ENCODE measurements at places on chromosomes 11 and 22.
A peak's percentile ranks its signal among the peaks of the same experiment; 100 is the strongest.

DNA sequence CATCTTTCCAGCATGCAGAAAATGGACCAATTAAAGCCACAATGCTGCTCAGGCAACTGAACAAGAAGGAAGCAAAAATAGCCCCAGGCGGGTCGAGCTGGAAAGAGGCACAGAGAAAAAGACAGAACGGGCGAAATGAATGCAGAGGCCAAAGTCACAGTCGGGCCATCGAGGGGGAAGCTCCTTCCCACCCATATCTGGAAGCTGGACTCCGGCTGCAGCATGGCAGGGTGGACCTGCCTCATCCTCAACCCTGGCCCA, 58.6 kb upstream of the PRDM11 start:
- no peak for DNase-seq

DNA sequence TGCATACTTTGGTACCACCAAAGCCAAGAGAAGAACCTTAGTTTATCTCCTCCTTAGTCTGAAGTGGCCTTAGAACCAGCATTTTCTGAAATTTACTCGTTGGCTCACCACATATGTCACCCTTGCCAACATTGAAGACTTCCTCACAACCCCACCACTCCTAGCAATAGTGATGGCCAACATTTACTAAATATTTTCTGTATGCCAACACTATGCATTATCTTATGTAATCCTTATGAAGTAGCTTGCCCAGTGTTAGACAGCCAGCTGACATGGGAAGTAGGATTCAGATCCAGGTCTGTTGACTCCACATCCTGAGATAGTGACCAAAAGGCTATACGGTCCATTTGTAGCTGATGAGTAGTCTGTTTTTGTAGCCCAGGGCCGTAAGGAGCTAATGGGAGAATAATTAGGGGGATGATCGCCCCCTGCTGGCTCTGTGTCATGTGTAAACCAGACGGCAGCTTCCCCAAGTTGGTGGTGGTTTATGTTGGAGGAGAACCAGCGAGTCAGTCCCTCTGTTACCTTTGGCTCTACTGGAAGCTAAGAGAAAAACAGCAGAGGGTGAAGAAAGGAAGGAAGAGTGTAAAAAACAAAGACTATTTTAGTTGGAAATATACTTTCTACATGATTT, 120.5 kb upstream of the RASSF10 start:
- peak; percentile 93 for DNase-seq

DNA sequence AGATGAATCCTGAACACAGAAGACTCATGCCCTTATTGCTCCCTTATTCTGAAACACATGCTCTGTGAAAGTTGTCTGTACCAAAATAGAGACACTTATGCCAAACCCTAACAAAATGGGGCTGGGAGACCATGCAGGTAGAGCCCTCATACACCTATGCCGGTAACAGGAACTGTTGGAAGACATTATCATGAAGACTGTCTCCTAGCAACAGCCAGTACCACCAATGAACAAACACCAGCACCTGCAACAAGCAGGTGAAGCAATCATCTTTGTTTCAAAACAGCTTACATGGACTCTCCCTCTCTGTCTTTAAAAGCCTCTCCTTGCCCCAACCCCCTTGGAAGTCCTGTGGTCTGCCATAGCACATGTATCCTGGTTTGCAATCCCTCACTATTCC, 17.2 kb downstream of the SLC5A4 start:
- no peak for DNase-seq

DNA sequence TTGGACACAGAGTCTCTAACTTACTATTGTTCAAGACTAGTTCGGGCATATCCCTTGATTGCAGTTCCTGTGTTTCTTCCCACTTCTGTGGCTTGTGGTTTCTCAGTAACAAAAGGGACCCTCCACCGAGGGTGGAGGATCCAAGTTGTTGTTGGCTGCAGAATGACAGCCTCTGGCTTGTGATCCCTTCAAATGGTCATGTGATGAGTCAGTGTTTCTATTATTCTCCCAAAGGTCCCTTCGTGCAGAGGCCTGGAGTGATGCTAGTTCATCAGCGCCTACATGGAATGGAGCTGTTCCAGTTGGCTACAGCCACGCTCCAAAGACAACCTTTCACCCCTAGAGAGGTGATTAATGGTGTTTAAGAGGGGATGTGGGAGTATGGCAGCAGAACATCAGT, 2.6 kb upstream of the VWCE start:
- DNase-seq, result peak; percentile 81

DNA sequence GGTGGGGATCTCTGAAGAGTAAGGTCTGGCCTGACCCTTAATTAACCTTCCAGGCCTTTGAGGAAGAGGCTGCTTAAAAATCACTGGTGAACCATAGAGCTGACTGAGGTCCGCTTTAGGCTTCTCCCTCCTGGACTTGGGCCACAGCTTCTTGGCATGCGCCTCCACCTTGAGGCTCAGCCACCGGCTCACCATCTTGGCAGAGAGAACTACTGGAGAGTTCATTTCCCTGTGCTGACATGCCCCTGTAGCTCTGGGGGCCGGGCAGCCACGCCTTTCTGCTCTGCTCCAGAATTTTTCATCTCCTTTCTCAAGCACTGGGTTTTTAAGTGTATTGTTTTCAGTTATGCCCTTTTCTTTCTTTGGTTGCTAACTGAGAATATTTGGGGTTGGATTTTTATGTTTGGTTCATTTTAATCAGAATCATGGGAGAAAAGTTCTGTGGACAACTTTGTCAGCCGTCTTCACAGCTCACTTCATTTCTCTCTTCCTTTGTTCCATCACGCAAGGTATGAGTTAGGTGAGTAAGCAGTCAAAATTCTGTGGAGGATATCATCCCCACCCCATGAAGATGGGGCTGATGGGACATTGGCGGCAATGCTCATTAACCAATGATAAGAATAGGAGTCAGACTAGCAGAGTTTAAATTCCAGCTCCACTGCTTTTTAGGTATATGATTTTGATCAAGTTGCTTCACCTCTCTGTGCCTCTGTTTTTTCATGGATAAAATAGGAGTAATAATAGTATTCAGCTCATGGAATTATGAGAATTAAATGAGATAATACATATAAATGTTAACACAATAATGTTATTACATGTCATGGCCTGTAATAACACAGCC, 103.9 kb downstream of the DBX1 start:
- DNase-seq, result no peak

DNA sequence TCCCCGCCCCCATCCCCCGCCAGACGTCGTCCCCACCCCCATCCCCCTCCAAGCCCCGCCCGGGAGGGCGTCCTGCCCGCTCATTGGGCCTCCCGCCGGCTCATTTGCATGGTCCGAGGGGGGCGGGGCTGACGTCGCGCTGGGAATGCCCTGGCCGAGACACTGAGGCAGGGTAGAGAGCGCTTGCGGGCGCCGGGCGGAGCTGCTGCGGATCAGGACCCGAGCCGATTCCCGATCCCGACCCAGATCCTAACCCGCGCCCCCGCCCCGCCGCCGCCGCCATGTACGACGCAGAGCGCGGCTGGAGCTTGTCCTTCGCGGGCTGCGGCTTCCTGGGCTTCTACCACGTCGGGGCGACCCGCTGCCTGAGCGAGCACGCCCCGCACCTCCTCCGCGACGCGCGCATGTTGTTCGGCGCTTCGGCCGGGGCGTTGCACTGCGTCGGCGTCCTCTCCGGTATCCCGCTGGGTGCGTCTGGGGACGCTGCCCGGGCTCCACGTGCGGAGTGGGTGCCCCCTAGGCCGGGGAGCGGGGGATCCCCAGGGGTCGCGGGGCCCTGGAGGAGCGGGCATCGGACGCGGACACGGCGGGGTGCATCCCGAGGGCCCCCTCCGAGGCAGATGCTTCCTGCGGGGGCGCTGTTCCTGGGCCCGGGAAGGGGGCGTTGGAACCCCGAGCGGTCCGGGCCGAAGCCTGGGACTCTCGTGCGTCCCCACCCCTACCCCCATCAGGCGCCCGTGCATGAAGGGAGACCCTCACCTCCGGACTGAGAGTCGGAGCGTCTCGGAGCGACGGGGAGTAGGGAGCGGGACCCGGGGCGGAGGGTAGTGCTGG, at the start of gene PNPLA3:
PNPLA3 (plus strand) TSS at position 175 of the 834 bp plus-strand sequence; CDS start at position 282, 107 bp downstream.
- DNase-seq, result peak; percentile 92

- DNase-seq, result no peak
Observed at GRCh38 chr22:37279331-37280181, 2.8 kb upstream of the CYTH4 start.

- DNase-seq, result no peak
Observed at GRCh38 chr22:37205046-37205445, 7.2 kb downstream of the SSTR3 start.

- DNase-seq, result no peak
Observed at GRCh38 chr22:48884786-48885185, 942.9 kb downstream of the BRD1 start.

DNA sequence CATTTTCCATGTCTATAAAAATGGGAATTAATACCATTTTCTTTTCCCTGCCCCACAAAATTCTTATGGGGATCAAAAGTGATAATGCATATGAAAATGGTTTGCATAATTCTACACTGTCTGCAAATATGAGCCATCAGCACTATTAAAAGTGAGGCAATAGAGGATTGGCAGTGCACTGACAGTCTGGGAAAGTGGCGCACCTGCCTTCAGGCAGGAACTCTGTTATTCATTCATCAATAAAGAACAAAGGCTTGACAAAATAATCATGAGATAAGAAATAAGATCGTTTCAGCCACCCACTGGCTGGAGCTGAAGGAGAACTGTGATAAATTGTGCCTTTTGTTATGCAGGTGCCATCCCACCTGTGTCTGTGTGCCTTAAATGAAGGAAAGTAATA, 49.5 kb downstream of the ARFGAP2 start:
- DNase-seq, result no peak

DNA sequence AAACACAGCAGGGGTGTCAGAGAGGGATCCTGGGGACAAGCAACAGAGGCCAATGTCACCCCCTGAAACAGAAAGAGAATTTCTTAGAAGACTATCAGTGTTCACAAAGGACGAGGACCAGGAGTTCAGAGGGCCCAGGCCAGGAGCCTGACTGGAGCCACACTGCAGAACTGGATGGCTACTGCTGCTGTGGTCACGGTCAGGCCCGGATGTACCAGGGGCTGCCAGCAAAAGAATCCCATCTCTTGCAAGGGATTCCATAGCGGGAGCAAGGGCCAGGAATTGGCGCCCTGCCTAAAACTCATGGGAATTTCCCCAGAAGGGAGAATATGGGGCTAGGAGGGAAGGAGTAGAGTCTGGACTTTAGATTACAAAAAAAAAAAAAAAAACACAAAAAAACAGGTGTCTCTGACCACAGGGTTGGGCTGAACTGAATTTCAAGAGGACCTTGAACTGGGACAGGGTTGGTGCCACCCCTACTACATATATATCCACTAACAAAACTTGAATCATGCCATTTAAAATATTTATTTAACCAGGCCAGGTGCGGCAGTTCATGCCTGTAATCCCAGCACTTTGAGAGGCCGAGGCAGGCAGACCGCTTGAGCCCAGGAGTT, 15.7 kb upstream of the KCTD14 start:
- DNase-seq, result no peak

DNA sequence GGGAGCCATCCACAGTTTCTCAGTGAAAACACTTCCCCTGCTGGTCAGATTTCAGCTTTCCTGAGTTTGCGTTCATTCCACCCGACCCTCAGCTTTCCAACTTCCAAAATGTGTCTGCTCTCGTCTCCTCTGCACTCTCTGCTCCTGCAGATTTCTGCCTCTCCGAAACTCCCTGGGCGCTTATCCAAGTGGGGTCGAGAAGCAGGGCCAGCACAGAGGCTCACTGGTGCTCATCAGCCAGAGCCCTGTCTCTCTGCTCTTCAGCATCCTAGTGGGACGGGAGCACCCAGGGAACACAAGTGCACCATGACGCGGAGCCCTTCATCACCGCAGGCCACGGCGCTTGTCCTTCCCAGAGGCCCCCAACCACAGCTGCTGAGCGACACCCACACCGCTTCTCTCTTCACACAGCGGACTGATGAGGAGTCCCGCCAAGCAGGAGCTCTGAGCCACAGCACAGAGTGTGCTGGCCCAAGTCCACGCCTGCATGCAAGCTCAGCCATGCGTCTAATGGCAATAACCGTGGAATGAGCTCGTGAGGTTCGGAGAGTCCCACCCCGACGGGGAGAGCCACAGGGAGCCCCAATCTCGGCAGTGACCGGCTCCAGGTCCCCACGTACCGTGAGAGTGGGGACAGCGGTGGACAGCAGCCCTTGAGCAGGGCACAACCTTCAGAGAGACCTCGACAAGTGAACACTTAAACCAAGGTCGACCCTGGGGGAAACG, 27.9 kb upstream of the MOB2 start:
- no peak for DNase-seq

- peak; percentile 27 for DNase-seq
Observed at GRCh38 chr11:130278745-130279144, 36.0 kb downstream of the ZBTB44 start.

DNA sequence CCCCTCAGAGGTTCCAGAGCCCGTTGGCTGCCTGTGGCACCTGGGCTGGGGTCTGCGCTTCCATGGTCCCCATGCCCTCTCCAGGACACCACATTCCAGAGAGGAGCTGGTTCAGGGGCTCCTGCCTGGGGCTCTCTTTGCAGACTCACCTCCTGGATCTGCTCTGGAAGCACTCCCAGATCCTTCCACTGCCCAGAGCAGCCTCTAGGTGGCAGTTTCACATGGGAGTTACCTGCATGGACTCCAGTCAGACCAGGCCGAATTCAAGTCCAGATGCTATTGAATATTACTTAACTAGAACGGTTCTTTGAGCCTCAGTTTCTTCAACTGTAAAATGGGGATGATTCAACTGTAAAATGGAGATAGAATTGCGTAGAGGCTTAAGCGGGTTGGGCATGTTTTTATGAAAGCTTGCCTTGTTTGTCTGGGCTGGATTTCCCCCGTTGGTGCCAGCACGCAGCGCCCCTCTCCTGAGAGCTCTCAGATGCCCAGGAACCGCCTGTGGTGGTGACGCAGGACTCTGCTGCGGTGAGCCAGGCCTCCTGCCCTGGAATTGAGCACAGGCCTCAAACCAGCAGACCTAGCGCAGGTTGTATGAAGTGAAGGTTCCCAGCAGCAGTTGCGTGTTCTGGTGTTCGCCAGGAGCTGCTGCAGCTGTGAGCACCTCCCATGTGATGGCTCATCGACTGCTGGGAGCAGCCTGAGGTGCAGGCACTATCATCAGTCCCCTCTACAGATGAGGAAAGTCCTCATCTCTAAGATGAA, 44.2 kb downstream of the LMO1 start:
- DNase-seq, result peak; percentile 69

- peak; percentile 67 for DNase-seq
Observed at GRCh38 chr11:35352077-35352888, 67.1 kb downstream of the SLC1A2 start.

DNA sequence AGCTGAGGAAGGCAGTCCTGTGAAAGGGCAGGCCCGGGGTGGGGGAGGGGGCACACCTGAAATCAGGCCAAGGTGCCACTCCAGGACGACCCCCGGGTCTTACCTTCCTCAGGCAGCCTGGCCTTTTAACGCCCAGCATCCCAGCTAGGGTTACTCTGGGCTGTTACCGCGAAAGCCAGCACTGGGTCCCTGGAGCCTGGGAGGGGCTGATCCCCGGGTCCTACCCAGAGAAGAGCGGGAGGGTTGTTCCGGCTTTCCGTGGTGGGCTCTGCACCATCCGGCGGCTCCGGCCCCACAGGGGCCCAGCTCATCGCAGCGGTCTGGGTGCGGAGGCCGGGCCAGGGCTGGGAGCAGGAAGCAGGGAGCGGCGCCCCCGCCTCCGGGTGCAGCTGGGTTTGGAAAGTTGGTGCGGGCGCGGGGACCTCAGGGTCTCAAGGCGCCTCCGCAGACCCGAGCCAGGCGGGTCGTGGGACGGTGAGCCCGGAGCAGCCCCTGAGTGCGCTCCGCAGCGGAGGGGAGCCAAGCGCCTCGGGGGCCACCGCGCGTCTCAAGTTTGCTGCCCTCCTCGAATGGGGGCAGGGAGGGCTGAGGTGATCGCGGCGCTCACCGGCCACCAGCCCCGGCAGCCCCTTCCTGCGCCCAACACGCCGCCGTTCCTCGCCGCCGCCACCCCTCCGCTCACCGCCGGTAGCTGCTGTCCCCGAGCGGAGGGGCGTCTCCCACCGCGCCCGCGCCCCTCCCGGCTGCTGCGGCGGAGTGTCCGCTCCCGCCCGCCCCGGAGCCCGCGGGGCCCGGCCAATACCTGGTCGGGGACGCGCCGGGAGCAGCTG, 831 bp downstream of the CHST1 start:
- DNase-seq, result no peak

Data from iris pigment epithelial cell (primary cell).